Fibroblast of skin of left quadriceps (primary cell): ENCODE measurements at places on chromosomes 1 and 21.

GRCh38 chr1:183285746-183286145 lies 99.7 kb downstream of the LAMC2 start:
- no peak for DNase-seq

- DNase-seq = no peak
Measured at GRCh38 chr21:19228226-19228625, 824.6 kb upstream of the TMPRSS15 start.

DNA sequence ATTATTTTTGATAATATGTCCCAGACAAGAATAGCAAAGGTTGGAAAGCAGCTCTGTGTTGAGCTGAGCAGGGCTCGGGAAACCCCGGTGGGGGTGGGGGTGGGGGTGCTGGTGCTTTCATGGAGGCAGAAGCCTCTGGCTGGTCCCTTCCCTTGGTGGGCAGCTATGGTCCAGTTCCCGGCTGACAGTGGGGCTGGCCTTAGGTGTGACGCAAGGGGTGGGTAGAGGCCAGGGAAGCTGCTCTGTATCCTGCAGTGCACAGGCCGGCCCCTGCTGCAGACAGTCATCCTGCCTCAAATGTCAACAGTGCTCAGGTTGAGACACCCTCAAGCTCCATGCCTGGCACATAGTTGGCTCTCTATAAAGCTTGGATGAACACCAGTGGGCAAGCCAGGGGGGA lies 8.9 kb downstream of the ACTL8 start:
- DNase-seq = no peak

- no peak for DNase-seq
Measured at GRCh38 chr1:92481971-92482664, 4.6 kb downstream of the GFI1 start.

- no peak for DNase-seq
Measured at GRCh38 chr21:14755086-14755485, 209.0 kb upstream of the SAMSN1 start.

GRCh38 chr1:181149326-181150125 lies 61.0 kb downstream of the IER5 start:
- no peak for DNase-seq

DNA sequence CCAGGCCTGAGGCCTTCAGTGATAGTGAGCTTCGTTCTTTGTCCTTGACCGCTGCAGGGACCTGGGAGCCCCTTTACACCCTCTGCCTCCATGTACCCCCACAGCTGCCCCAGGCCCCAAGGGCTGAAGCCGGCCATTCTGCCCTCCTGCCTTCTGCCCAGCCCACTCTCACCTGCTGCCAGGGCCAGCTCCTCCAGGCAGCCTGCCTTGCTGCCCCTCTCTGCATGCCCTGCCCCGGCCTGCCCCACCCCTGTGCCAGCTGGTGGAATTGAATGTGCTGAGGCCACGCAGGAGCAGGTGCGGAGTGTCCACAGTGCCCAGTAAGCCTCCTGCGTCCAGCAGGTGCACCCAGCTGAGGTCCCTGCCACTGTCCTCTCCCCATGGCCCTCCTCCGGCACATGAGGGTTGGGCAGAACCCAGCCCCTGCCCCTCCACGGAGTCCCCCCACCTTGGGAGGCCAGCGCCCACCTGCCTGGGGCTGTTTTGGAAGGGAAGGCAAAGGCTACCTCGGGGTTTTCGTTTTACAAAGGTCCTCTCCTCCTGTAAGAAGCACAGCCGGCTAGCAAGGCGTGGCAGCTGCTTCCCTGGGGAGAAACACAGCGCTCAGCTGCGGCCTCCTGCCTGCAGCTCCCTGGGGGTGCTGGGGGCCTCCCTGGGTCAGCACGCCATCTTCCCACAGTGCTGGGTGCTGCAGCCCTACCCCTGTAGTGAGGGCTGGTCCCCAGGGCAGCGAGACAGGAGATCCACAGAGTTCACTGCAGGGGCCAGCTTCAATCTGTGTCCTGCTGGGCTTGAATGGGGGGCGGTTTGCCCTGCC lies 21.0 kb downstream of the MMEL1 start:
- DNase-seq = no peak

DNA sequence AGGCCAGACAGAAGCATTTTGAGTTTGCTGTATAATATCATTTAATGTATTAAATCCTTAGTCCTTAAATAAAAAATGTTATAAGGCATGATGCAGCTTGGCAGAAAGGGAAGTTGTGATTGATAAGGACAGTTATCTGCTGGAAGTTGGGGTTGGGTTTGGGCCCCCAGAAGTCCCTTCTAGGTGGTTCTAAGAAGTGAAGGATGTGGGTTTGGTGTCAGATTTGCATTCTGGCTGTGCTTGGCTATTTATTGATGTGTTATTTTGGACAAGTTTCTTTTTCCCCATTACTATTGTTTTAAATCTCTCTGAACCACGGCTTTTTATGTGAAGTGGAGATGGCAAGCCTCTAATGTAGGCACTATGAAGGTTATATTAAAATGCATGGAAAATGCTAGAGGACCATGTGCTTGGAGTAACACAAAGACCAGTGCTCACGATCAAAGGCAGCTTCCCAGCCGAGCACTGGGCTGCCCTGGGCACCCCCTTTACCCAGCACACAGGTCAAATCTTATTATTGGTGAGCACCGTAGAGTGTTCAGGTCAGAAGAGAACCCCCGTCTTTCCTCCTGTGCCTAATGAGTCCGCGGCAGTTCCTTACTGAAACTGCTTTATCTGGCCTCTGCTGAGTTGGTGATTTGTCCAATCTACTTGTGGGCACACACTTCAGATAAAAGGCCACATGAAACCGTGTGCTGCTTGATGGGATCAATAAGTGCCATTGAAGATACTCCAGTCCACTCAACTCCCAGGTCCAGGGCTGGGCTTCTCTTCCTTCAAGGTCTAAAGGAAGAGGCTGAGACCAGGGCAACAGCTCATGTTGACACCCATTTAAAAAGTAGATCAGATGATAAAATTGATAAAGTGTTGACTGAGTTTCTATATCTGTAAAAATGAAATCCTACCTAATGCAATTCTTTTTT lies 212.0 kb downstream of the PRDM2 start:
- no peak for DNase-seq

DNA sequence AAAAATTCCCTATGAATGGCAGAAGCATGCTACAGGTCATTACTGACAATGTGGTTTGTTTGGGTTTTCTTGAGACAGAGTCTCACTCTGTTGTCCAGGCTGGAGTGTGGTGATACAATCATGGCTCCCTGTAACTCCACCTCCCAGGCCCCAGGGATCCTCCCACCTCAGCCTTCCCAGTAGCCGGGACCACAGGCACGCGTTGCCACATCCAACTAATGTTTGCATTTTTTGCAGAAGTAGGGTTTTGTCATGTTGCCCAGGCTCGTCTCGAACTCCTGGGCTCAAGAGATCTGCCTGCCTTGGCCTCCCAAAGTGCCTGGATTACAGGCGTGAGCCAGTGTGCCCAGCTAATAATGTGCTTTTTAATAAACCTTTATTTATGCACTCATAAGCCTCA lies 259.1 kb downstream of the NFIA start:
- DNase-seq = no peak

DNA sequence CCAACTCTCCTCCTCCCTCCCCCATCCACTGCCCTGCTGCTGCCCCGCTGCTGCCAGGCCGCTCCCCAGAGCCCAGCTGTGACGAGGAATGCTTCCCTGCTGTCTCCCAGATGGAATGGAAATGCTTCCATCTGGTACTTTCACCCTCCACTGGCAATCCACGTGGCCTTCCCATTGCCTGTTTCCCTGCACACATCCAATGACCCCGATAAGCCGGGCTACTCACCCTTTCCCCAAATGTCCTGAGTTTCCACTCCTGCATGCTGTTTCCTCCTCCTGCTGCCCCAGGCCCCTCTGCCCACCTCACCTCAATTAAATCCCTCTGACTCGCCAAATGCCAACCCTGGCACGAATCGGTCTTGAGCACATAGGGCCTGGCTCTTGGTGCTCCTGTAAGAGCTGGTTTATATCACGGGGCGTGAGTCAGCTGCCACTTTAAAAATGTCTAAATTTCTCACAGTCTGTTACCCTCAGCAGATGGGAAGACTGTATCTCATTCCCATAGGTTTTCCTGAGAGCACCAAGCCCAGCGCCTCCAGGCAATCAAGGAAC lies 36.4 kb downstream of the MRAP start:
- no peak for DNase-seq

- DNase-seq = no peak
Measured at GRCh38 chr1:201709564-201710295, 119.2 kb upstream of the IPO9 start.

- DNase-seq = no peak
Measured at GRCh38 chr21:38145104-38145503, 111.7 kb upstream of the KCNJ15 start.

GRCh38 chr1:68826836-68827235 lies 330.0 kb upstream of the DEPDC1 start:
- no peak for DNase-seq

GRCh38 chr1:912740-913301 lies 10.9 kb upstream of the SAMD11 start:
- no peak for DNase-seq

DNA sequence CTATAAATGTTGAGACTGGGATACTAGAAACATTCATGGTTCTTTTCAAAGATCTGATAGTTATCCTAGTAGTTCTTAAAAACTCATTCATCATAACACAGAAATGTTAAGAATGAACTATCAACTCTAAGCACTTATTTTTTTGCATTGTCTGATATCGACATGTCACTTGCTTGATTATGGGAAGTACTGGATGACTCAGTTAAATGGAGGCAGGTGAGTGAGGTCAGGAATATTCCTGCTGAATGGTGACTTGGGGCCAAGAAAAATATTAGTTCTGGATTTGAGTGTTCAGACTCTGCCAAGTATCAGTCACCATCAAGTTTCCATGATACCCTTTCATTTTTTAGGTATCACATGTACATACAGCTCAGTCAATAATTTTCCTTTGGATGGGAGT lies 63.6 kb downstream of the NEK7 start:
- DNase-seq = peak; percentile 30

- no peak for DNase-seq
Measured at GRCh38 chr1:59917026-59917784, 9.4 kb downstream of the CYP2J2 start.

- DNase-seq = no peak
Measured at GRCh38 chr1:184387476-184388318, 868 bp downstream of the C1orf21 start.

DNA sequence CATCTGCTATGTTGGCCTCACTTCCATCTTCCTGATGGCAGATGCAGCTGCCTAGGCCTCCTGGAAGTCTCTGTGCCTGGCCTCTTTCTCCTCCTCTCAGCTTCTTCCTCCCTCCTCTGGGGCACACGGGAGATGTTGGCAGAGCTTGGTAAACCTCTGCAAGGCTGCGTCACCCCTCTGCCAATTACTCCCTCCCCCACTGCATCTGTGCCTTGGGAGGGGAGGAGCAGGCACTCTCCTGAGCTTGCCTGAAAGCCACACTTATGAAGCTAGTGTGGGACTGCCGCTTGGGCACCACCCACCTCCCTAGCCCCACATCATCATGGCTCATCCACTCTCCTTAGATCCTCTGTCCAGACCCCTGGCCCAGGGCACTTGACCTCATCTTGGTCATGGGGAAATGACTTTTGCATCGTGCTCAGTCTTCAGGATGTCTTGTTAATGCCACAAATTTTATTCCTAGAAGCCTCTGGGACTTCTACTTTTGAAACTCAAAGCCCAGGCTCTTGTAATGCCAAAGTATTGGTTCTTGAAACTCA lies 7.3 kb upstream of the TMEM51 start:
- DNase-seq = no peak

GRCh38 chr1:51990478-51990965 lies at the start of gene RAB3B:
Gene RAB3B (minus strand): TSS chr1:51990700. CDS start chr1:51977117, 13,583 bp downstream.
- DNase-seq = peak; percentile 12

- DNase-seq = no peak
Measured at GRCh38 chr1:26827663-26828062, 1.2 kb downstream of the ZDHHC18 start.

GRCh38 chr1:222928212-222928611 lies 113.4 kb downstream of the DISP1 start:
- DNase-seq = no peak

DNA sequence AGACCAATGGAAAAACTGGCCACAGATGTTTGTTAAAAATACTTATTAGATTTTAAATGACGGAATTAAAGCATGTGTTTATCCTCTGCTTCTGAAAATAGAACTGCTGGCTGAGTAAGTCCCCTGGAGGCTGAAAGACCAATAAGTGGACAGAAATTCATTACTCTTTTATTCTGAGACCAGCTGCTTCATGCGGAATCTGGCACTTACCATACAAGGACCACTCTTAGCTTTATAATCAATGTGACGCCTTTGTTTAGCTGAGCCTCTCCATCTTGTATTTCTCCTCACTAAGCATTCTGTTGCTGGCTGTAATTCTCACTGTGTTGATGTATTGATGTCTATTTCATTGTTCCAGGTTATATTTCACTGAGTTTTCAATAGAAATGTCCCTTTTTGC lies 6.3 kb upstream of the EXO1 start:
- no peak for DNase-seq

- DNase-seq = no peak
Measured at GRCh38 chr21:33348706-33349105, 23.9 kb downstream of the IFNAR1 start.

DNA sequence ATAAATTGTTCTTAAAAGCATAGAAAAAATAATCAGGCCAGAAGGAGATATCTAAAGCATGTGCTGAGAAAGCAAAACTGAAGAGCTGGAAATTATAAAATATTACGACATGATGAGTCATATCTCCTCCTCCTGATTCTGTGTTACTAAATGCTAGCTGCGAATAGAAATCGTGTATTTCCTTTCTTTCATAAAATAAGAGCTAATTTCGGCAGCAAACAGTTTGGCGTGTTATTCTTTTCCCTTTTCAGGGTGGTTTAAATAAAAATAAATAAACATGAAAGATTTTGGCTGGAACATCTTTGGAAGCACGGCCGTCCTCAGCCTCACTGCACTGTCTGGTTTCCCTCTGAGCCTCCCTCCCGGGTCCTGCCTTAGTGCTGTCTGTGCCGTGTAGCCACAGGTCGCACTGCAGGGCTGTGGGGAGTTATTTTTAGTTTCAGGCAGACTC lies 56.0 kb downstream of the ADARB1 start:
- DNase-seq = peak; percentile 52

- no peak for DNase-seq
Measured at GRCh38 chr1:150627826-150628410, 1.5 kb downstream of the ENSA start.

DNA sequence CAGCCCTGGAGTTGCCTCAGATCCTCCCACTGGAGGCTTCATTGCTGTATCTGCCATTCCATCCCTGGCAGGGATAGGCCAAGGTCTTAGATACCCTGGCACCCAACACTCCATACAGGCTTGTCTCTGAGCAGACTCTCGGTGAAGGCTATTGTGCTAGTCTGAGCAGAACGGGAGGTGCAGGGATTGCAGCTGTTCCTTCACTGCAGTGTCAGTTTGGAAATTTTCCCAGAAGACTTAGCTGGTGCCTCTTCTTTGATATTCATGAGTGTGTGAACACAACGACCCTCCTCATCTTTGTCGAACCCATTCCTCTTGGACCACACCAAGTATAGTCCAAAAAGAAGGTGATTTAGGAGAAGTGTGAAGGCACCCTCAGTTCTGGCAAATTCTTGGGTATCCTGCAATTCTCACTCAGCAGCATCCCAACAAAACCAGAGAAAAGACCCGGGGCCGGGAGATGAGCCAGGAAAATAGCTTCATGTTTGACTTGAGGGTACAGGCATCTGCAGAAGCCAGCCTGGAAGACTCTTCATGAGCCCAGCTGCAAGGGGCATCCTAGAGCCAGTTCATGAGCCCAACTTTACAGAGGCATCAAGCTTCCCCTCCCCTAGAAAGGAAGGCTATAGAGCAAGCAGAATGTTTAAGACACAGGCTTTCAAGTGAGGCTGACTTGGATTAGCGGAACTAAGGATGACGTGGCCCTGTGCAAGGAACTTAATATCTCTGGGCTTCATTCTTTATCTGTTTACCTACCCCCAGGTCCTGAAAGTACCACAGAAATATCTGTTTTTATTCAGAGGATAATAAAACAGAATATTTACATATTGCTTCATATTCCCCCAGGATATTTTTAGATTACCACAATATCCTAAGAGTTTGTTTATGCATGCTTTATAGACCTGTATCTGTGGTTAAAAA lies 38.8 kb upstream of the HAO2 start:
- DNase-seq = no peak
